ENCODE measurements at places on chromosomes 16 and 17.

- no peak for DNase-seq
Observed at GRCh38 chr17:35069311-35069710, 5.8 kb upstream of the RFFL start.

GRCh38 chr16:74309789-74310781, 13.5 kb downstream of the PSMD7 start:
- no peak for DNase-seq

DNA sequence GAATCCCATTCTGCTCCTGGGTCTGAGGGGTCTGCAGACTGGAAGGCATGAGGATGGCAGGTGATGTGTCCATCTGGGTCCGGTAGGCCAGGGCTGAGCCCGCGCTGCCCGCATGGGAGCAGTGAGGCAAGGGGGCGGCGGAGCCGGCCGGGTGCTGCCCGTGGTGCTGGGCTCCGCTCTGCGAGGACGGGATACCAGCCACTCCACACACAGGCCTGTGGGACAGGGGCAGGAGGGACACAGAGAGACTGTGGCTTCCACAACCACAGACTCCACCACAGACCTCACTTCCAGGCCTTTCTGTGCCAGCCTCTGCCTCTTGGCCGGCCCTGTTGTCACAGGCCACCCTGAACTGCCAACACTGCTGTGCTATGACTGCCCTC, 25.4 kb downstream of the MAP1LC3B start:
- no peak for DNase-seq

- no peak for DNase-seq
Observed at GRCh38 chr17:80969674-80970043, 22.0 kb upstream of the CHMP6 start.

- DNase-seq, result no peak
Observed at GRCh38 chr17:38719943-38720641, 10.0 kb upstream of the CISD3 start.

- DNase-seq, result no peak
Observed at GRCh38 chr16:73125850-73126524, 78.1 kb upstream of the ZFHX3 start.

DNA sequence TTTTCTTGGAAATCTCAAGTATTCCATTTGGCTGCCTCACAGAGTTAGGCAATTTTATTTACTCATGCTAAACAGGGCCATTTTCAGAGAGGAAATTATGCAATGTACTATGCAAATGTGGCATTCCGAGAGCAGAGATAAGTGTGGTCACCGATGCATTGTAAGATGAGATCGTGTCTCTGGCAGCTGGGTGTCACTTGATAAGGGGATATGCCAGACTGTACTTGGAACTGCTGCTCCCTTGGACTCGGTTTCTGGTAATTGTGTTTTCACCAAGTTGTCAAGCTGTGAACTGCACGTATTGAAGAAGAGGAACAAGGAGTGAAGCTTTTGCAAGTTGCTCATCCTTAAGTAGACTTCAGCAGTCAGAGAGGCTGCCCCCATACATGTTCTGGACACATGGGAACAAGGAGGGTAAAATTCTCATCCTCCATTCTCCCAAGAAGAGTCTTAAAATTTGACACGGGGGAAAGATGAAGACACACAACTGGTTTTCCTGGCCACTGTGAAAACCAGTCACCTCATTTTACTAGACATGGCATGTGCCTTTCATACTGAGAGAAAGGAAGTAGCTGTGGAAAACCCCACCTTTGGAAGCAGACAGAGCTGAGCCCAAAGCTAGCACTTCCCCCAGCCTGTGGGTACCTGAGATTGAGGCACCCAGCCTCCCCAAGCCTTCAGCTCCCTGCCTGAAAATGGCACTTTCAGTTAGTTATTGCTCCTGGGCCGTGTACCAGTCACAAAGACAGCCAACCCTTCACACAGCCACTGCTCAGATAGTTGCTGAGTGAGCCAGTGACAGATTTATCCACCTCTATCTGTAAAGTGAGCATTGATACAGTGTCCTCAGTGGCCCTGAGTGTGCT, 150.7 kb downstream of the SOCS1 start:
- peak; percentile 51 for DNase-seq
